A549 treated with RU486 at 1 μM for 4 hours (cell line): ENCODE measurements at places on chromosomes 5 and 9. TPM values are rescaled to one million over a fixed set of nuclear protein-coding genes. Genes with fewer than 3 reads are reported as not detected.

The ARID3C gene
- total RNA-seq: 0.07 to 0.17 TPM (median 0.13 TPM) in 3 of 5 replicates, not detected in the others

The IGIP gene
- 0.53 to 1.1 TPM (median 0.94 TPM) in 5 replicates for total RNA-seq

The NOL8 gene
- 27.3 to 38.4 TPM (median 32.8 TPM) in 5 replicates for total RNA-seq

The CDC20B gene
- 0.05 to 0.11 TPM (median 0.09 TPM) in 3 of 5 replicates, not detected in the others for total RNA-seq

The PLPP7 gene
- total RNA-seq: not detected in 5 replicates

The PCDHB16 gene
- total RNA-seq: 0.04 to 0.30 TPM (median 0.07 TPM) in 5 replicates

The ACSL6 gene
- total RNA-seq: 0.16 to 0.24 TPM in 2 of 5 replicates, not detected in the others

The SLC25A2 gene
- not detected in 5 replicates for total RNA-seq

The SPACA9 gene
- 3.1 to 5.4 TPM (median 4.8 TPM) in 5 replicates for total RNA-seq

The PRSS3 gene
- total RNA-seq: 12.2 to 18.4 TPM (median 15.0 TPM) in 5 replicates
